ENCODE measurements at places on chromosomes 6 and 20.

GRCh38 chr6:30325873-30326525 is 728 bp upstream of the TRIM39 start:
- DNase-seq: peak; percentile 85

DNA sequence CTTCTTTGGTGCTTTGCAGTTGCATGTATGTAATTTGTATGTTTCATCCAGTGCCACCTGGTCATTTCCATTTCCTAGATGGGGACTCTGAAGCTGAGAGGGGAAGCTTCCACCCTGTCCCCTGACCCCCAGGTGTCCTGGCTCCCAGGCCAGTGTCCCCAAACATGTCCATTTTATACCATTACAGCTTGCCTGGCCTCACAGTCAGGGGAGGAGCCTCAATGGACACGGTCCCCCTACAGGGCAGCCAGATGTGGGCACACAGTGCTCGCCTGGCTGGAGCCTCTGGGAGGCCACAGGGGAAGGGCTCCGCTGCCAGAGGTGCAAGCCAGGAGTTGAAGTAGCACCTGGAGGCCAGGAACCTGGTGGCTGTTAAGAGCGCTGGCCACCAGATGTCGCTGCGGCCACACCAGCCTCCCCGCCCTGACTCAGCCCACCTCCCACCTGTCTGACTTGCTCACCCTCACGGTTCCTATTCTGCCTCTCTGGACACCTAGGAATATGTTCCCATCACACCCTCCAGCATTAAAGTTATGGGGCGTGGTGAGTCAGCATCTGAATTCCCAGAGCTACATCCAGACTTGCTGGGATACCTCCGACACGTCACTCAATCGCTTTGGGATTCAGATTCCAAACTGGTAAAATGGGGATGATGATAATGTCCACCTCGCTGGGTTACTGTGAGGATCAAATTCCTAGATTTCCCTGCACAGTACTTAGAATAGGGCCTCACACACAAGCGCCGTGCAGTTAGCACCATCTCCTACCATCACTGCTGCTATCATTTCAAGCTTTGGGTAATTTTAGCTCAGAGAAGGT is 107.4 kb downstream of the SULF2 start:
- peak; percentile 18 for DNase-seq

DNA sequence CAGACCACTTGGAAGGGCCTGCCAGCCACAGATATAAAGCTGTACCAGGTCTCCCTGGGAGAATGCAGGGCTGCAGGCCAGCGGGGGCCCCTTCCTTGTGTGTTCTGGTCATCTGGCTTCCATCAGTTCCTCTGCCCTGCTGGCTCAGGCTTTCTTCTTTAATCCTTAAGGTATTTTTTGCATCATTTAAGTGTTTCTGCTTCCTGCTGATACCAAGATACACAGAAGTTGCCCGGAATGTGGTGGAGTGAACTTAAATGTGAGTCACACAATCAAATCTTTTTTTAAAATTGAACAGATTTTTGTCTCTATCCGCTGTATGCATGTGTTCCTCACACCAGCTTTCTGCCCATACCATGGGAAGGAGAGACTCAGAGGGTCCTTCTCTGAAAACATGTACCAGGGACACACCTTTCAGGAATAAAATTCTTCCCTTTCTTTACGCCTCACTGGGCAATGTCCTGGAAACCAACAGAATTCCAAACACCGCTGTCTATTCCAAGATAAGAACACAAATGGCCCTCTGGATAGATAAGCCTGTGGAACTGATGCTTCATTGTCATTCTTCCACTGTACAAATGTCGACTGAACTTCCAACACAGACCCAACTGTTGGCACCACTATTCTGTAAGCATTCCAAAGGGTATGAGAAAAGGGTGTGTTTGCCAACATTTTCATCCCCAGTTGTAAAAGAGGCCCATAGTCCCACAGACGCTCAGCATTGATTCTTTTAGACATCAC is 206.2 kb upstream of the MYLIP start:
- DNase-seq: no peak

DNA sequence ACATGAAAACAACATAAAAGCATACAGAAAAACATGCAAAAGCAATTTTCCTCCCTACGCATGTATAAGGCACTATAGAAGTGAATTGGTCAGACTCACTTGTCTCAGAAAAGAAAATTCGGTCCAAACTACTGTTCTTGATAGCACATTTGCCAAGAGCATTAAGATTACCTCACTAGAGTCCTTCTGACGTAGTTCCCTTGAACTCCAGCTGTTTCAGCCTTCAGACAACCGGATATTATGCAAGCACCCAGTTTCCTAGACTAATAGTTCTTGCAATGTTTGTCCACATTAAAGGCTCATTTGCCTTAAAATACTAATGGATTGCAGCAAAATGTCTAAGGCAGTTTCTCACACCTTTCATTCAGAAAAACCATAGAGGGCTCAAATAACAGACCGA is 2.5 kb upstream of the CASS4 start:
- no peak for DNase-seq

DNA sequence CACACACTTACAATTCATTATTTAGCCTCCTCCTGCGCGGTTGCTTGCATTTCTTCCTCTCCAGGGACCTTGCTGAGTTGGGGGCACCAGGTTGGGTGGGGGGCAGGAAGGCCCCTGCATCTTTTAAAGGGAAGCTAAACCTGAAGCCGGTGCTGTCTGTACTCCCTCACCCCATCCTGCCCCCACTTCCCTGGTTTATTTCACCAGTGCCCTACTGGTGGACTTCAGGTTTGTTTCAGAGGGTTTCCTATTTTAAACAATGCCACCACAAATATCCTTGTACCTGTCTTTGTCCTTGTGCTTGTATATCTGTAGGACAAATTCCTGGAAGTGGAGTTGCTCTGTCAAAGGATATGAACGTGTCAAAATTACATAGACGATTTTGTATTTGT is 21.0 kb downstream of the PTK7 start:
- no peak for DNase-seq

DNA sequence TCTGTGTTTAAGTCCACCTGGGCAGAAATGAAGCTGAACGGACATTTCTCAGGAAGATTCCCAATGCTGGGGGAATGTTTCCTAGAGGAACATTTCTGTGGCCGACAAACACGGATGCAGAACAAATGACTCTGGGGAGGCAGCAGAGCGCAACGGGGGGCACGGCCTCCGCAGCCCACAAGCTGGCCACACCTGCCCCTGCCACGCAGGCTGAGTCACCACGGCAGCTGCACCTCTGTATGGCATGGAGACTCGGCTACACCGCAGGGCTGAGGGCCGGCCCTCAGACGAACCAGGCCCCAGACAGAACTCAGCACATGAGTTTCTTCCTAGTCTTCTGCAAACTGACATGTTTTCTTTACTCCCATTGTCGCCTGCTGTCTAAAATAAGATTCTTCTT is 10.0 kb upstream of the PRR18 start:
- no peak for DNase-seq

DNA sequence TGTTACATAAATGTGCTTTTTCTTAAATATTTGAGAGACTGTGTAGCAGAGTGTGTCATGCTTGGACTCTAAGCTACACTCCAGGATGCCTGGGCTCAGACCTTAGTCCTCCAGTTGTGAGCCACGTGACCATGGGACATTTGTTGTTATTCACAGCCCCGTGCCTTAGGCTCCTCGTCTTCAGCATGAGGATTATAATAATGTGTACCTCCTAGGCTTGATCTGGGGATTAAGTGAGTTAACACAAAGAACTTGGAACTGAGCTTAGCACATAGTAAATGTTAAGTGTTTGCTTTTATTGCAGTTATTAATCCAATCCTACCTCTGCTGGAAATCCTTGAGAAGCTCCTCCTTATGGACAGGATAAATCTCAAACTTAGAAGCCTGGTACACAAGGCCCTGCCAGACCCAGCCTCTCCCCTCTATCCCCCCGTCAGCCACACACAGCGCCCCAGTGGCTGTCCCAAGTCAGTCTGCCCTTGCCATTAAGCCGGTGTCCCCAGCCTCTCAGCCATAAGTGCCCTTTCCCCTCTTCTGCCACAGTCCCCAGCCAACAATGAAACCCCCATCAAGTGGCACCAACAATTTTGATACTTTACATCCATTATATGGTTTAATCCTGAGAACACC is 177.5 kb downstream of the TMEM242 start:
- no peak for DNase-seq

- peak; percentile 23 for DNase-seq
Measured at GRCh38 chr6:36615018-36615761, 21.0 kb downstream of the SRSF3 start.

GRCh38 chr20:47789764-47790579 is 4.7 kb upstream of the SULF2 start:
- no peak for DNase-seq

DNA sequence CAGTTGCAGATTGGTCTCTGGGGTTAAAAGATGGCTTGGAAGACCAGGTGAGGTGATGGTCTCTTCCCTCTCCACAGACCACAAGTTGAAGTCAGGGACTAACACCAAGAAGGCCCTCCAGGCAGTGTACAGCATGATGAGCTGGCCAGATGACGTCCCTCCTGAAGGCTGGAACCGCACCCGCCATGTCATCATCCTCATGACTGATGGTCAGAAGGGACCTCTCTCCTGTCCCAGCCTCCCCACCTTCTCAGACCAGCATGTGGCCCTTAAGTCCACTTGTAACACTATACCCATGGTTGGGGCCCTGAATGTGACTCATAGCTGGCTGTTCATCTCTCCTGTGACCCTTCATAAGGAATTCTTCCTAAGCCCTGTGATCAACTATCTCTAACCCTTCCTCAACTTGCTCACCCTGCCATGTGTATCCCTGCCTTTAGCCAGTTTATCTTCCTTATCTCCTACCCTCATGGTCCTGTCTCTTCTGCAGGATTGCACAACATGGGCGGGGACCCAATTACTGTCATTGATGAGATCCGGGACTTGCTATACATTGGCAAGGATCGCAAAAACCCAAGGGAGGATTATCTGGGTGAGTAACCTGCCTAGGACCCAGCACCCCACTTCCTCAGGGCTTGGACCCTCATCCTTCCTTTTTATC is 3.0 kb downstream of the CFB start:
- DNase-seq: no peak
